ENCODE measurements at places on chromosomes 5 and 9. TPM values are rescaled to one million over a fixed set of nuclear protein-coding genes. Genes with fewer than 3 reads are reported as not detected.

The PLCXD3 gene
- total RNA-seq: not detected

The INSL4 gene
- not detected for total RNA-seq

The SOX30 gene
- total RNA-seq: not detected

The PCDHB10 gene
- total RNA-seq: 1.3 TPM

The BAAT gene
- total RNA-seq: not detected

The ATG10 gene
- total RNA-seq: 3.9 TPM

The CER1 gene
- total RNA-seq: not detected

The SLC46A2 gene
- total RNA-seq: not detected

The IL17B gene
- not detected for total RNA-seq

The UBTD2 gene
- total RNA-seq: 18.5 TPM

The PRKAA1 gene
- 79.3 TPM for total RNA-seq

The IRX2 gene
- not detected for total RNA-seq

The C1QTNF2 gene
- 0.06 TPM for total RNA-seq

The OCLN gene
- total RNA-seq: 7.4 TPM

The PCDHAC2 gene
- not detected for total RNA-seq

The CDO1 gene
- total RNA-seq: 0.82 TPM

The FGD3 gene
- not detected for total RNA-seq

The DNAI1 gene
- not detected for total RNA-seq

The NAIP gene
- total RNA-seq: 4.6 TPM

The DIAPH1 gene
- total RNA-seq: 94.1 TPM

The SPATA31A3 gene
- not detected for total RNA-seq

The PPIC gene
- total RNA-seq: 57.3 TPM

The SOHLH1 gene
- not detected for total RNA-seq

The TRIM7 gene
- 5.3 TPM for total RNA-seq

The BARX1 gene
- total RNA-seq: not detected

The CATSPER3 gene
- not detected for total RNA-seq
